Neural cell (in vitro differentiated cells): ENCODE measurements at places on chromosomes 16 and 17. TPM values are rescaled to one million over a fixed set of nuclear protein-coding genes. Genes with fewer than 3 reads are reported as not detected.

The PERCC1 gene
- not detected in 2 replicates for polyA plus RNA-seq

The TBC1D3 gene
- 0.24 TPM in 1 of 2 replicates, not detected in the other for polyA plus RNA-seq

The CFDP1 gene
- polyA plus RNA-seq: 197 and 201 TPM in 2 replicates

The ACE gene
- 1.5 and 2.1 TPM in 2 replicates for polyA plus RNA-seq

The SNX20 gene
- polyA plus RNA-seq: not detected in 2 replicates

The KRT12 gene
- polyA plus RNA-seq: not detected in 2 replicates

The ZNRF1 gene
- polyA plus RNA-seq: 31.6 and 33.3 TPM in 2 replicates

The KCNJ12 gene
- 1.3 and 2.7 TPM in 2 replicates for polyA plus RNA-seq

The SALL1 gene
- 0.08 and 0.22 TPM in 2 replicates for polyA plus RNA-seq

The SECTM1 gene
- not detected in 2 replicates for polyA plus RNA-seq

The RNF157 gene
- 15.9 and 19.9 TPM in 2 replicates for polyA plus RNA-seq

The ABI3 gene
- polyA plus RNA-seq: not detected in 2 replicates

The MCRIP2 gene
- polyA plus RNA-seq: 29.1 and 54.1 TPM in 2 replicates

The DNASE1L2 gene
- polyA plus RNA-seq: 10.2 and 10.9 TPM in 2 replicates

The HES7 gene
- polyA plus RNA-seq: 7.3 and 15.3 TPM in 2 replicates

The FGF11 gene
- polyA plus RNA-seq: 15.8 and 16.4 TPM in 2 replicates

The BCAR1 gene
- 38.9 and 39.1 TPM in 2 replicates for polyA plus RNA-seq

The ZNF597 gene
- 1.8 and 2.0 TPM in 2 replicates for polyA plus RNA-seq

The PGP gene
- polyA plus RNA-seq: 42.2 and 44.1 TPM in 2 replicates

The KRT40 gene
- not detected in 2 replicates for polyA plus RNA-seq

The DPEP2NB gene
- not detected in 2 replicates for polyA plus RNA-seq

The STH gene
- polyA plus RNA-seq: not detected in 2 replicates

The PITPNM3 gene
- 2.7 and 3.0 TPM in 2 replicates for polyA plus RNA-seq

The KRTAP9-8 gene
- polyA plus RNA-seq: not detected in 2 replicates

The BAHCC1 gene
- 12.4 and 14.2 TPM in 2 replicates for polyA plus RNA-seq

The BCO1 gene
- polyA plus RNA-seq: not detected in 2 replicates

The GGNBP2 gene
- 99.3 and 112 TPM in 2 replicates for polyA plus RNA-seq

The NDUFAB1 gene
- polyA plus RNA-seq: 428 and 492 TPM in 2 replicates

The PSMB10 gene
- polyA plus RNA-seq: 33.6 and 46.4 TPM in 2 replicates

The LRRC75A gene
- polyA plus RNA-seq: 0.20 and 0.53 TPM in 2 replicates

The C16orf54 gene
- not detected in 2 replicates for polyA plus RNA-seq

The HOXB4 gene
- not detected in 2 replicates for polyA plus RNA-seq

The KRT15 gene
- polyA plus RNA-seq: 0.09 TPM in 1 of 2 replicates, not detected in the other

The MAP3K14 gene
- polyA plus RNA-seq: 6.6 and 6.7 TPM in 2 replicates
